ENCODE measurements at places on chromosomes 3 and 15. TPM values are rescaled to one million over a fixed set of nuclear protein-coding genes. Genes with fewer than 3 reads are reported as not detected.

DNA sequence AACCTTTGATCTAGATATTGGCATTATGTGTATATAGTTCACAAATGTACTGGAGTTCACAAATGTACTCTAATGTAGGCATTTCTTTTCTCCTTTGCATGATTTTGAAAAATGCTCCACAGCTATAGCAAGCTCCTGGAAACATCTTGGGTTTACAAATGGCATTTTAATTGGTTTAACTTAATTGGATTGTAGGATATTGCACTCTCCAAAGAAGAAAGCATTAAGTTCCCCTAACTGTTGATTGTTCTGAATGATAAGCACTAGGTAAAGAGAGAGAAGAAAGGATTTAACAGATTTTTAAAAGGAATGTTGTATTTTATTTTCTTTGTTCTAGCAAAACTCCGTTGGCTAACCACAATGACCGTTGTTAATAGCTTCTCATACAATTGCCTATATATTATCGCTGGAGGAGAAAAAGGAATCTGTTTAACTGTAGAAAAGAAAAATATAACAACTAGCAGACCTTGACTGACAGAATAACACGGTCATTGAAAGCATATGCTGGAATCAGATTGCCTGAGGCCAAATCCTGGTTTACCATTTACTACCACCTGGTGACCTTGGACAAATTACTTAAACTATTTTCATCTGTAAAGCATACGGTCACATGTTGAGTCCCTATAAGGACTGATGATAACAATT is 170.8 kb downstream of the PEX5L start:
- DNase-seq = no peak

DNA sequence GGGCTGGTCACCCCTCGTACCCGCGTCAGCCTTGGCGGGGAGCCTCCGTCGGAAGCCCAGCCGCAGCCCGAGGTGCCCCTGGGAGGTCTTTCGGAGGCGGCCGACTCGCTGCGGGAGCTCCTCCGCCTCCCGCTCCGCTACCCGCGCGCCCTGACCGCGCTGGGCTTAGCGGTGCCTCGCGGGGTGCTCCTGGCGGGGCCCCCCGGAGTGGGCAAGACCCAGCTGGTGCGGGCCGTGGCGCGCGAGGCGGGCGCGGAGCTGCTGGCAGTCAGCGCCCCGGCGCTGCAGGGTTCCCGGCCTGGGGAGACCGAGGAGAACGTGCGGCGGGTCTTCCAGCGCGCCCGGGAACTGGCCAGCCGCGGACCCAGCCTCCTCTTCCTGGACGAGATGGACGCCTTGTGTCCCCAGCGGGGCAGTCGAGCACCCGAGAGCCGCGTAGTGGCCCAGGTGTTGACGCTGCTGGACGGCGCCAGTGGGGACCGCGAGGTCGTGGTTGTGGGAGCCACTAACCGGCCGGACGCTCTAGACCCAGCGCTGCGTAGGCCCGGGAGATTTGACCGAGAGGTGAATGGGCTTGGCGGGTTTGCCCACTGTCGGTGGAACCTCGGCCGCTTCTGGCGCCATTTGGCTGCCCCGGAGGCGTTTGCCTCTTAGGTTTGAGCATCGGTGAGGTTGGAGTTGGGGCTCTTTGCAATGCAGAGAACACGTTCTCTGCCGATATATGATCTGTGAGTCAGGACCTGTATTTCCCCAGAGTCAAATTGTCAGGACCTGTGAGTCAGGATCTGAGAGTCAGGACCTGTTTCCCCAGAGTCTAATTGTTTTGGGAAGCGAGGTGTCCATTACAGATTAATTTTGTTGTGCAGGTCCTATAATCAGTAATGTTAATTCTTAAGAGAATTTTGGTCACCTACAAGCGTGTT is 24.9 kb upstream of the GATM start:
- peak; percentile 24 for DNase-seq

Gene KLHL6
- 0.07 TPM for total RNA-seq

Gene POLQ
- total RNA-seq = 6.2 TPM

- DNase-seq = no peak
Observed at GRCh38 chr3:100614941-100615340, 5.5 kb downstream of the ADGRG7 start.

Gene BNC1
- 54.0 TPM for total RNA-seq

GRCh38 chr15:35606450-35606779 is 60.5 kb upstream of the DPH6 start:
- DNase-seq = no peak

Gene TLR9
- total RNA-seq = 0.16 TPM

GRCh38 chr15:34185666-34186065 is 24.2 kb downstream of the KATNBL1 start:
- DNase-seq = no peak

DNA sequence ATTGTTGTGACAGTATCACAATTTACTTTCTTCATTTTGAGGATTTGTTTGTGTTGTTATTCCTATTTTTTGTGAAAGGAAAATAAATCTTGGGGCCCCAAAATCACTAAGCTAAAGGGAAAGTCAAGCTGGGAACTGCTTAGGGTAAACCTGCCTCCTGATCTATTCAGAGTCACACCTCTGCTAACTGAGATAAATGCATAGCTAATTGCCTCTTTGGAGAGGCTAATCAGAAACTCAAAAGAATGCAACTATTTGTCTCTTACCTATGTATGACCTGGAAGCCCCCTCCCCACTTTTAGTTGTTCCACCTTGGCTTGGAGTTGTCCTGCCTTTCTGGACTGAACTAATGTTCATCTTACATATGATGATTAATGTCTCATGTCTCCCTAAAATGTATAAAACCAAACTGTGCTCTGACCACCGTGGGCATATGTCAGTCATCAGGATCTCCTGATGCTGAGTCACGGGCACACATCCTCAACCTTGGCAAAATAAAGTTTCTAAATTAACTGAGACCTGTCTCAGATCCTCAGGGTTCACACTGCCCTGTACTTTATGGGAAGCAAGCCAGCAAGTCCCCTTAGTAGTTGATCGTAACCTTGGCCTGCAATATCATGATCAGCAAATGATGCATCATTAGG is 523.2 kb upstream of the GOLIM4 start:
- DNase-seq = no peak

DNA sequence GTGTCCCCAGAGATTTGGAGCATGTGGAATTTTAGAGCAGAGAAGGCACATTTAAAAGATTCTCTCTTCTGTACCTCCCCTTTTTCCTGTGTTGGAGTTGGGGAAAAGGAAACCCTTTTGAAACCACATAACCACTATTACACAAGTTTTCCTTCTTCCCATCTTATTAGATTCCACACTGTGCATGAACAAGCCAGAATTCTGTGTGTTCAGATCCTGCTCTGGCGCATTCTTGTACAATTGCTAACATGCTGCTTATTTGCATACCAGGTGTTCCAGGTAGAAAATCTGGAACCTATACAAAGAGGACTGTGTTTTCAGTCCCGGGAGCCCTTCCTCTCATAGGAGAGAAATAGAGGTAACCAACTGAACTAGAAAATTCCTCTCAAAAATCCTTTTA is 2.6 kb upstream of the CIB2 start:
- no peak for DNase-seq

DNA sequence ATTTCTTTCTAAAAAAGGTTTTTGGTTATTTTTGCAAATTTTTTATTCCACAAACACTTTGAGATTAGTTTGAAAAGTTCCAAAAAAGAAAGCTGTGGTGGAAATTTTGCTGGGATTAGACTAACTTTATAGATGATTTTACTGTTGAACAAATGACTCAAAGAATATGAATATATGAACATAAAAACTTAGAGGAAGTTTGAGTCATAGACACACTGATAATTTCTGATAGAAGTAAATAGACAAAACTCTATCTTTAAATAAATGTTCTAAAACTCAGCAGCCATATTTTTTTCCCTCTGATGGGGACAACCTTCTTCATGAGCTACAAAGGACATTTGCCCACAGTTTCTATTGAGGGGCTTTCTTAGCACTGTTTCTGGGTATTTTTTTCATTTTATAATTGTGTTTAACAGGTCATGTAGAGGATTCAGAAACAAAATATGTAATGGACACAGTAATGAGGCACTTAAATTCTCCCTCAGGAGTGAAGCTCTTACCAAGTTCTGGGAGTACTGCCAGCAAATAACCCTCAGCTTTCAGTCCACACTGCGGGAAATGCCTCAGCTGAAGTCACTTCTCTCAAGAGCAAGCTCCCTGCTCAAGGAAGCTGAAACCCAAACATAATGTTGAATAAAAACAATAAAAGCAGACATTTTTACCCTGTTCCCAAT is 157.6 kb downstream of the NFKBIZ start:
- no peak for DNase-seq

DNA sequence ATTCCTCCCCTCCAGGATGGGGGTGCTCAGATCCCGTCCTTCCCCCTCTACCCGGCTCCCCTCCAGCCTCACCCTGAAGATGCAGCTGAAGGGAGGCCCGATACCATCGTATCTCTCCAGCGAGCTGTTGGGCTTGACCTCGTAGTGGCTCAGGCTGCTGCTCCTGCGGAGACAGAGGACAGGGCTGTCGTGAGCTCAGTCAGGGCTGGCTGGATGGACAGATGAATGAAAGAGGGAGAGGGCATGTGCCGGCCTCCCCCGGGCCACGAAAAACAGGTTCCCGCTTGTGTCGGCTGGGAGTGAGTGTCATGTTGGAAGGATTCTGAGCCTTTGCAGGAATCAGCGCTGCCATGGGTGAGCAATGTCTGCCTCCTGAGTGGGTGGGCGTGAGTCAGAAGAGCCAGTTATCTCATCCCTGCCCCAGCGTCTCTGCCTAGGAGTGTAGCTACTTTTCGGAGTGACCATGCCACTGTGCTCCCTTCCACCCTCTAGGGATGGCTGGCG is 35.2 kb downstream of the FEM1B start:
- DNase-seq = no peak

- no peak for DNase-seq
Observed at GRCh38 chr15:74274470-74275038, 38.4 kb downstream of the CCDC33 start.

GRCh38 chr3:78912687-78913086 is 855.1 kb downstream of the ROBO1 start:
- no peak for DNase-seq

DNA sequence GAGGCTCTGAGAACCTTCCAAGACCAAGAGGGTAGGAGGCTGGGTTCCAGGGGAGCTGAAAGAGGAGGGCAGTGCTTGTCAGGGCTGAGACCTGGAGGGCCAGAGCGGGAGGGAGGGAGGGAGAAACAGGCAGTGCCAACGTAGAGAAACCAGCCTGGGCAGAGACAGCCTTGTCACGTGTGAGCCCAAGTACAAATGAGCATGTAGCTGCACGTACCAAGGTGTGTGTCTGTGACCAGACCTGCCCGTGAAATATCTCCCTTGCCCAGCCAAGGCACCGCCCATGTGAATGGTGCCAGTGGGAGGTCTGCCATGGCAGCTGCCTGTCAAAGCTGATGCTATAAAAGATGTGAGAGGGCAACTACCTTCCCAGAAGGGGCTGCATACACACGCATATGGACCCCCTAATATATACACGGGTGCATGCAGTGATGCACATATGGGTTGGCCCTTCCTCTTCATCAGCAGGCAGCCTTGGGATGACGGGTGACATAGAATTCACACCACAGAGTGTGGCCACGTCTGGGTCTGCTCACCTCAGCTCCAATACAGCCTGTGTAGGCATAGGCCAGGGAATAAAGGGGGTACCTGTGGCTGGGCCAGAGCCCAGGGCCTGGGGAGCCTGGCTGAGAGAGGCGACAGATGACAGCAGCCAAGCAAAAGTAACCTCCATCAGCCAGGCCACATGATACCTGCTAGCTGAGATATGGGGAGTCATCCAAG is 7.8 kb upstream of the CTDSPL start:
- DNase-seq = no peak

- DNase-seq = no peak
Observed at GRCh38 chr3:143585720-143586456, 262.4 kb downstream of the SLC9A9 start.

GRCh38 chr3:152835601-152836102 is 721 bp downstream of the P2RY1 start:
- DNase-seq = peak; percentile 23

- no peak for DNase-seq
Observed at GRCh38 chr3:187447737-187448136, 79.6 kb downstream of the RTP4 start.

Gene SLC9C1
- 0.69 TPM for total RNA-seq
